ENCODE measurements at places on chromosomes 2 and 18. TPM values are rescaled to one million over a fixed set of nuclear protein-coding genes. Genes with fewer than 3 reads are reported as not detected.

Gene IL1RL1
- polyA plus RNA-seq, result not detected

Gene RAB6D
- polyA plus RNA-seq, result 0.37 TPM

Gene PAX3
- not detected for polyA plus RNA-seq

Gene FAM228A
- 0.11 TPM for polyA plus RNA-seq

Data from GM23338 (cell line).